AG08396 (cell line): ENCODE measurements at places on chromosomes 11 and 22.

- DNase-seq = no peak
Measured at GRCh38 chr11:41988951-41989572, 529.6 kb upstream of the LRRC4C start.

- no peak for DNase-seq
Measured at GRCh38 chr11:95699631-95700470, 89.7 kb downstream of the FAM76B start.

GRCh38 chr11:73228268-73229134 lies 10.4 kb downstream of the P2RY2 start:
- DNase-seq = no peak

DNA sequence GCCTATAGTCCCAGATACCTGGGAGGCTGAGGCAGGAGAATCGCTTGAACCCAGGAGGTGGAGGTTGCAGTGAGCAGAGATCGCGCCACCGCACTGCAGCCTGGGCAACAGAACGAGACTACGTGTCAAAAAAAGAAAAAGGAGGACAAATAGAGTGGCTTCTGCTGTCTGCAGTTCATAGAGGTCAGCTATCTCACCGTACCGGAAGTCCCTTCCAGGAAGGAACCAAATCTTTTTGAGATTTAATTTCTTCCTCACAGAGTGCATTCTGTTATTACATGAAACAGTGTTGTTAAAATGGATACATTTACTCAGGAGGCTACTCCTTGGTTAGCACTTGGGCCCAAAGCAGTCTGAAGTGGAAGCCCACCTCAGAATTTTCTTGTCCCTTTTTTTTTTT lies 33.4 kb downstream of the FAM118A start:
- DNase-seq = no peak

- no peak for DNase-seq
Measured at GRCh38 chr11:70434813-70435278, 36.5 kb downstream of the CTTN start.

DNA sequence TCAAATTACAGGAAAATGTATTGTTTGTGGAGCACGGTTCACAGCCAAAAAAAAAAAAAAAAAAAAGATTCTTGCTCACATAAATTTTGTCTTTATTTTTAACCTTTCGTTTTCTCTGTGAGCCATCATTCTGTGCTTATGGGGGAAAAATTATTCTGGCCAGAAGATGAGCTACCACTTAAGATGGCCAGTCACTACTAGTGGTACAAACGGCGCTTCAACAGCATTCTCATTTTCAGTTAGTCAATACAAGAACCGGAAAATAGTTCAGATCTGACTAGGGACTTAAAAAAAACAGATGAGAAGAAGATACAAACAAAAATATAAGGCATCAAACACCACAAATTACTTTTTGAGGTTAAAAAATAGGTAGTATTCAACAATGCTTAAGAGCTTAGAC lies 158.6 kb upstream of the CNTN5 start:
- no peak for DNase-seq

GRCh38 chr22:38228873-38229740 lies 27.3 kb downstream of the MAFF start:
- peak; percentile 59 for DNase-seq

GRCh38 chr11:114074546-114075343 lies 15.2 kb downstream of the ZBTB16 start:
- DNase-seq = no peak

GRCh38 chr11:8829556-8829955 lies 81.4 kb upstream of the AKIP1 start:
- no peak for DNase-seq

DNA sequence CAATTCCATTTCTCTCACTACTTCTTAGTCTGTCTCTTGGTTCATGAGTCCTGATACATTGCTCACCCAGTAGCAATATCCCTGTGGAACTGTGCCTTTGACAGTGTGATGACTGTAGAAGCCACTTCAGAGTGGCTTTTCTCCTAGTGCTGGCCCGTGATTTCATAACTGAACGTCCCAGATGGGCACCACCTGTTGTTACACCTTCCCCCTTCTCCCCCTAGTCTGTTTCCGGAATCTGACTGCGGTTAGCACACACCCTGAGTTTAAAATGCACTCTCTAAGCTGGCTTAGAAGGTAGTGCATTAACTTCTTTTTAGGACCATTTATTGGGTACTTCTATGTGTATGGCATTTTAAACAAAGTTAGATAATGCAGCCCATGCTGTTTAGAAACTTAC lies 83.0 kb downstream of the ALX4 start:
- no peak for DNase-seq

- peak; percentile 11 for DNase-seq
Measured at GRCh38 chr11:105132716-105133511, 6.7 kb downstream of the CARD18 start.

DNA sequence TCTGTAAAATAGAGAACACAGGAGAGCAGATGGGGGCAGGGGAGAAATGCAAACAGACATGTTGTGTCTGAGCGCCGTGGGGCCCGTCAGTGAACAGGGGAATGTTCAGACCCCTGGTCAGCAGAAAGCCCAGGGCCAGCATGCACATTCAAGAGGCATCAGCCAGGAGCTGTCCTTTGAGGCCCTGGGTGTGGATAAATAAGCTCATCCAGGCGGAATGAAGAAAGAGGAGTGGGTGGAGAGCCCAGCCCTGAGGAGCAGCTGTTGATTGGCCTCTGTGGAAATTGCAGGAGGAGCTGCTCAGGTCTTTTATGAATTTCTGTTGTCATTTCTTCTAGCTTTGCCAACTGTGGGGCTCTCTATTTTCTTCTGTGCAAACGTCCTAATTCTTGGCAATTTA lies 49.7 kb upstream of the CECR2 start:
- DNase-seq = no peak

- DNase-seq = peak; percentile 65
Measured at GRCh38 chr22:36339171-36340065, 48.3 kb downstream of the MYH9 start.

GRCh38 chr22:21942407-21943343 lies 10.0 kb downstream of the PPM1F start:
- peak; percentile 71 for DNase-seq

GRCh38 chr11:70913715-70914231 lies 338.6 kb downstream of the SHANK2 start:
- no peak for DNase-seq

DNA sequence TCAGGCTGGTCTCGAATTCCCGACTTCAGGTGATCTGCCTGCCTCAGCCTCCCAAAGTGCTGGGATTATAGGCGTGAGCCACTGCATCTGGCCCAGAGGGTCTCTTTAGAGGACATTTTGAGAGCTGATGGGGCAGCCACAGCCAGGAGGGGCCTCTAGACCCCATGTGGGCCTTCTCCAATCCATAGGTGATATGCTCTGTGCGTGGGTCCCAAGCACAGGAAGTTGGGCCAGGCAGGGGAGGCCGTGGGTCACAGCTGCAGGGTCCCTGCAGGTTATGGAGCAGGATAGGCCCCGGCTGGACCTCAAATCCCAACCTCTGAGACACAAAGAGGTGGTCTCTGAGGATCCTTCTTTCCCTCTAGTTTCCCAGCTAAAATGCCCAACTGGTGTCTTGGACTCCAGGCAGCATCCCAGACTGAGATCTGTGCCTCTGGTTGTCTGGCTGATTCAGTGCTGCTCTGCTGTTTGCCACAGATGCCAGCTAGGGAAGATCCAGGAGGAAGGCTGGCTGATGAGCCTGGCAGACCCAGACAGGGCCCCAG lies 1.5 kb downstream of the LRRC75B start:
- DNase-seq = no peak

DNA sequence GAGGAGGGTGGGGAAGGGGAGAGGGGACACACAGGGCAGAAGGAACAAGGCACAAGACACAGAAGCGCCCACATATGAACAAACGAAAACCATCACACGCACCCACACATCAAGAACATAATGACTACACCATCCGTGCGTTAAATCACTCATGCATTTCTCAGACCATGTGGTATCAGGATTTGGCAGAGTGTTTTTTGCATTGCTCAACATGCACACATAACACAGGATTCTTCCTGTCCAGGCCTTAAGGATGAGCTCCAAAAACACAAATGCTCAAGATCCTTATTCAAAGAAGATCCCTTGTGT lies 309.5 kb downstream of the CADM1 start:
- no peak for DNase-seq

DNA sequence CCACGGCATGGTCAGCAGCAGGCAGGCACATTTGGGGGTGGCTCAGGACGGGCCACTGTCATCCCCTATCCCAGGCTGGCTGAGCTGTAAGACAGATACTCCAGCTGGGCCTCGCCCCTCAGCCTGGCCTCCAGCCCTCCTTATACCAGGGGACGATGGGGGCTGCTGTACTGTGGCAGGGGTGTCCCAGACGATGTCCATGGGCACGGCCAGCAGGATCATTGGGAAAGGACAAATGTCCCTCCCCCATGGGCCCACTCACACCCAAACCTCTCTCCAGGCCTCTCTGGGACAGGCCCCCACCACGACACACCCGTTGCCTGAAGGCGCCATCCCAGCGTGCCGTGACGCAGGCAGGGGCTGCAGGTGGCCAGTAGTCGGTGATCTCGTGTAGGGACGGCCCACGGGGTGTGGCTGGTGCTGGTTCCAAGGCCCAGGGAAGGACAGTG lies 1.5 kb upstream of the IL17REL start:
- no peak for DNase-seq

GRCh38 chr22:49827853-49828598 lies at the start of gene BRD1:
Gene BRD1, minus strand, starts transcription at chr22:49827873. Its CDS starts 3,556 bp downstream, at chr22:49824317.
- DNase-seq = peak; percentile 88

GRCh38 chr11:46513934-46514342 lies 79.9 kb downstream of the AMBRA1 start:
- DNase-seq = no peak

DNA sequence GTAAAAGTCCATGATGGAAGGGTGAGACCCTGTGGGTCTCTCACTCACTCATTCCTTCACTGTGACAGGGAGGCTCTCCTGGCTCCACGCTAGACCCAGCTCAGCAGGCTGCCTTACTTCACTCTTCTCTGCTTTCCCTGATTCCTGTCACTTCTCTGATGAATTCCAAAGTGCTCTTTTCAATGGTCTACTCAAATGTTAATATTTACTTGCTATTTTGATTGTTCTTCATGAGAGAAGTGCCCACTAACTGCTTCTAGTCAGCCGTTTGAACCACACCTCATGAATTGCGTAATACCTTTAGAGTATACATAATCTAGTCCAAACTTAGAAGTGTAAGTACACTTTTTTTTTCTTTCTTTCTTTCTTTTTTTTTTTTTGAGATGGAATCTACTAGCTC lies 1350.2 kb upstream of the RAG2 start:
- no peak for DNase-seq

- DNase-seq = no peak
Measured at GRCh38 chr11:10473371-10473770, 18.3 kb downstream of the AMPD3 start.
